ENCODE measurements at places on chromosomes 12 and 14.

DNA sequence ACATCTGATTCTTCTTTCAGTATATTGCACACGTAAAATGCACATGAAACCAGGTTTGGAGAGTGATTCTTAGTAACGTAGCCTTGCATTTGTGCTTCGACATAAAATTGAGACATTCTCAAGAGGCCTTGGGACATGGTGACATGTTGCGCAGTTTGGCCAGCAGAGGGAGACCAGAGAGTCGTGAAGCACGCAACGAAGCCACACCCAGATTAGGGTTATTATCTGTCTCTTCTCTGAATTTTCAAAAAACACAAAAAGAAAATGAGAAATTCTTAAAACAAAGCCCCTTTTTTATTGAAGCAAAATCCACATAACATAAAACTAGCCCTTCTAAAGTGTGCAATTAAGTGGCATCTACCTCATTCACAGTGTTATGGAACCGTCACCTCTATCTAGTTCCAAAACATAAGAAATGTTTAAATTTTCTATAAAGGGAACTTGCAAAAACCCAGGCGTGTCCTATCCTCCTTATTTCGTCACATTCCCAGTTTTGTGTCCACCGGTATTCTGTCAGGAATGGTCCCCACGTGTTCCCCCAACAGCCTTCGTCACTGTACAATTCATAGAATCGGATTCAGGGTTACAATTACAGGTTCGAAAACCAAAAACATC, 108.8 kb upstream of the ATF7IP start:
- peak; percentile 75 for DNase-seq

GRCh38 chr12:75721796-75722195, 210.4 kb upstream of the KRR1 start:
- no peak for DNase-seq

DNA sequence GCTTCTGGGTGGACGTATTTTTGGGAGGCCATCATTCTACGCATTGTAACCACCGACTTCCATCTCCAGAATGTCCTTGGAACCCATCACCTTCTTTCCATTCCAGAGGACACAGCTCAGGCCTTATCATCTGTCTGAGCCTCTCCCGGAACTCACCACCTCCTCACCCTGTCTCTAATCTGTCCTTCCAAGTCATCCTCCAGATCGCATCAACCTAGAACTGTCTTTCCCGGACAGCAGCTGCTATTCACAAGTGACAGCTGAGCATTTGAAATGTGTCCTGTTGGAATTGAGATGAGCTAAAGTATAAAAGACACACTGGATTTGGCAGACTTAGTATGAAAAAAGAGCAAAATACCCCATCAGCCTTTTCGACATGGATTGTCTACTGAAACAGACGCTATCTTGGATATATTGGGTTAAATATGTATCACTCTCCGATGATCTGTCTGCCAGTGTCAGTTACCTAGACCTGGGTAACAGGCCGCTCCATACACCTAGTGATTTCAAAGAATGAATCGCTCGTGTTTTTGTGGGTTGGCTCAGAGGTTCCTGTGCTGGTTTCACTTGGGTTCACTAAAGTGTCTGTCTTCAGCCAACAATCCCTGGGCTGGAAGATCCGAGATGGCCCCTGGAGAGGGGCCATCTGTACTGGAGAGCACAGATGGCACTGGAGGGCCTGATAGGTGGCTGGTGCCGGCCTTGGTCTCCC, 104.4 kb upstream of the RFLNA start:
- no peak for DNase-seq

DNA sequence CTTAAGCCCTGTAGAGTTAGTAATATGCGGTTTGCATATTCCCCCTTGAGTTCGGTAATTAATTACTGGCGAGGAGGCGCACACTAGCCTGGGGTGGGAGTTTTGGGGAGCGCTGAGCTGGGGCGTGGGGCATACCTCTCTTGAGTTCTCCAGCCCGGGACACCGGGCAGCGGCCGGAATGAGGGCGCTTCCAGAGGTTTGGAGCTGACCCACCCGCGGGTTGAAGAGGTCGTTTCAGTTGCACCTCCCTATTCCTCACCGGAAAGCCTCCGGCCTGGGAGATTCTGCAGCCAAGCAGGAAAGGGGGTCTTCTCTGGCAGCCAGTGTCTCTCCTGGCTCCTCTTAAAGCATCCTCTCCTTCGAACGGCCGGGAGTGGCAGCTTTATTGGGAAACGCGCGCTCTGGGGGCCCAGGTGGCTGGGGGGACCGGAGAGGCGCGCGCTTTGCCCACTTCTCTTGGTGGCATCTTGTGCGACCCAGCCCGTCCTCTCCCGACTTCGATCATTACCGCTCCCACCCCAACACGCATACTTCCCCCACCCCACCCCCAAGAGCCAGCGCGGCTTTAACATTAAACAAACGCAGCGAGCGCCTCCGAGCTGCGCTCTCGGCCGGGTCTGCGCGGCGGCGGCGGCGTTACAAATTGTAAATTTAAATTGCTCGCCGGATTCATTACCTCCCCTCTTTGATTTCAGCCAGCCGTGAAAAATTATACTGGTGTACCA, 3.9 kb upstream of the LHX5 start:
- no peak for DNase-seq

GRCh38 chr14:44135972-44136371, 371.1 kb downstream of the FSCB start:
- no peak for DNase-seq

DNA sequence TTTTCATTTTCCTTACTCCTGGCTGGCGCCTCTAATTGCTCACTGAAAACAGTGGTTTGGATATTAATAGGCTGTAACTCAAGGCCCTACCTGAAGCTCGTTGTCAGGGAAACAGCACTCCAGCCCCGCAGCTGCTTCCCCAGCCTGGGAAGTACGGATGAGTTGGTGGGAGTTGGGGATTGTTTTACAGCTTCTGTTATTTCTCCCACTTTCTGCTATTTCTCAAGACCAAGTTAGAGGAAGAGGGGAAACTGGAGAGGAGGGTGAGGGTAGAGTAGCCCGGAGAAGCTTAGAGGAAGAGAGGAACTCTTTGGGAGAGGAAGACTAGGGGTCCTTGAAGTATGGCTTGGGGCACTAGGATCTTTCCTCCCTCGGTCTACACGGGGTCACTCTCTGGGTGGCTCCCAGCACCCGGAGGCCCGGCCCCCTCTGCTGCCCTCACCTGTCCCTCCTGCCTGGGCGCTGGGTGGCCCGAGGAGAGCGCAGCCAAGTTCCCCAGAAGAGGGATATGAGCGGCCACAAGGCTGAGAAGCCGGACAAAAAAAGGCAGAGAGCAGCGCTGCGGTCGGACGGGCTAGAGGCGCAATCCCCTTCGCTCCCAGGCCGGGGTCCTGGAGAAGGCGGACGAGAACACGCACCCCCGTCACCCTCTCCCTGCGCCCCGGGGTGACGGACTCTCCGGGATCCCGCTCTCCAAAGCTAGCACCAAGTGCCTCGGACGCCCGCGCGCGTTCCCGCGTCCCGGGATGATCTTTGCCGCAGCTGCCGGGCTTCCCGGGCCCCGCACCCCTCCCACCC, 671 bp downstream of the SPTB start:
- no peak for DNase-seq

DNA sequence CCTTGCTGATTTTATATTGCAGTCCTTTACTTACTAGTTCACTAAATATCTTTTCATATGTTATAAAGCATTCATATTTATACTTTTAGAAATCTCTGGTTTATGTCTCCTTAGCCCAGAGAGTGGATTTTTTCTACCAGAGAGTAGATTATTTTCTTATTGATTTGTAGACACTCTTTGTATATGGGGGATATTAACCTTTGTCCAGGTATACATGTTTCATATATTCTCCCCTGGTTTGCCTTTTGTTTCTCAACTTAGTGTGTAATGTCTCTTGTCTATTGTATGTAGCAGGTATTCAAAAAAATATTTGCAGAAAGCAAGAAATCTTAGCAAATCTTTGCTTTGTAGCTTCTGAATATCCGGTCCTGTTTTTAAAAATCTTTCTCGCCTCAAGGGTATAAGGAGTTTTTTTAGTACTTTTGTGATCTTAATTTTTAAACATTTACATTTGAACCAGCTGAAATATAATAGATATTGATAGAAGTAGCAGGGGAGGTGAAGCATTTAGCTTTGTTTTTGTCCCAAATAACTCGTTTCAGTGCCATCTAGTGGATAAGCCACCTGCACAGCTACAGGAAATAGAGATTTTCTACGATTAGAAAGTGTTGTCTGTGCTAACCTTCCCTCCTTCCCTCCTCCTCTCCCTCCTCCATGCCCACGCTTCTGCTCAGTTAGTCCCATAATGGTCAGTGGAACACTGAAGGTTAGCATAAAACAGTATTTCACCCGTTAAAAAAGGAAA, 97.0 kb downstream of the PHETA1 start:
- DNase-seq: no peak

All from HL-60 (cell line).